ENCODE measurements at places on chromosomes 2 and 18.

DNA sequence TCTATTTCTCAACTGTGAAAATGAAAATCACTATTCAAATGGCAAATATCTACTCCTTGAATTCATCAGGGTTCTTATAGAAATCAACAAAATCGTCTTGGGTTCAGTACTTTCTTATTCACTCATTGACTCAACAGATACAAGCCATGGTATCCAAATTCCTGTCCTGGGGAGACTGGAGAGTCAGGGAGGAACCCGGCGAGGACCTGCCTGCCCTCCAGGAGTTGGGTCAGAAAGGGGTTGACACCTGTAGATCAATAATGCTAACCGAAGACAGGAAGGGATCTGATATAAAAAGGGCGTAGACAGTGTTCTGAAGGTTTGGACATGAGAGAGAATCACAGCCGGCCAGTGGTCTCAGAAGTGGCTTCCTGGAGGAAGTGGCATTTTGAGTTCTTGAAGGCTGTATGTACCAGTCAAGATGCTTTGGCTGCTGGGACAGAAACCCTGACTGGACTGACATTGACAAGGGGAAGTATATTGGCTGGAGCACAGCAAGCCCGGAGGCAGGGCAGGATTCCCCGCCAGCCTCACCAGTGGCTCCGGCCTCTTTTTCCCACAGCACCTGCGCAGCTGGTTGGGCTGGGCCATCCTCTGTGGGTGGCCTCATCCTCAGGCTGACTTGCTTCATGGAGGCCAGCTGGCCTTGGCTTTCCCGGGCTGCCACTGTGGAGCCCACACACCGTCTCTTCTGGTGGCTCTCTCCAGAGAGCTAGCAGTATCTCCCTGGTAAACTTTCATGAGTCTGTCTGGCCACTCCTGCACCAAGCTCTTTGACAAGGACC is 3.0 kb downstream of the LRRFIP1 start:
- DNase-seq, result no peak

DNA sequence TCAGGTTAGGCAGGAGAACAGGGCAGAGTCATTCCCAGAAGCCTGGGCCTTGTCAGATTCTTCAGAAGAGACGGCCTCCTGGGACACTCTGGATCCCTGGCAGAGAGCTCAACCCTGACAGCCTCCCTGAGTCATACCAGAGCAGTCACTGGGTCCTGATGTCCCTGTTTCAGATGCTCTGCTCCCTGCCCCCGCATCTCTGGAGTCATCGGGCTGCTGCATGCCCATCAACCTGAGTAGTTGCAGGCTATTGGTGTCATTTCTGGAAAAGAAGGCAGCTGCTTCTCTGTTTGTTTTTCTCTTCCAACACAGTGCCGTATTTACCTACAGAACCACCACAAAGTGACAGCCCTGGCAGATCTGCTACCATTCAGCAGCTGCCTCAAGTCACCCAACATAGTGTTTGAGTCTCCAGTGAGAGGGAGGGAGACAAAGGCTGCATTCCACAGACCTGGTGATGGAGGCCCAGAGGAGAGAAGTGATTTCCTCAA is 145.1 kb downstream of the B3GNT2 start:
- peak; percentile 12 for DNase-seq

DNA sequence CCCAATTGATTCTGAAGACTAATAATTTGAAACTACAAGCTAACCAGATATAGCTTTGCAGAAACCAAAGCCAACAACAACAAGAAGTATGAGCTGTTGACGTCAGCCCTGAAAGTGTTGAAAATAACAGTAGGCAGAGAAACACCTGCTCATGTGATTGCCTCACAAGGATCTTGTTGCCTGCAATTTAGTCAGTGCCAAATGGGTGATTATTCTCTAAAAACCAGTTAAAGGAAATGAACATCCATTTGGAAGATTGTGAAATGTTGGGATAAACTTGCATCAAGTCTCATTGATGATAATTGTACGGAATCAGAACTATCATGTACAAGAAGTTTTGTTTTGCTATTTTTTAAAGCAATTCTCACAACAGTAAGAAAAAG is 2.8 kb downstream of the CYTIP start:
- DNase-seq, result no peak

GRCh38 chr2:41879235-41879916 is 168.4 kb upstream of the PKDCC start:
- DNase-seq, result no peak

DNA sequence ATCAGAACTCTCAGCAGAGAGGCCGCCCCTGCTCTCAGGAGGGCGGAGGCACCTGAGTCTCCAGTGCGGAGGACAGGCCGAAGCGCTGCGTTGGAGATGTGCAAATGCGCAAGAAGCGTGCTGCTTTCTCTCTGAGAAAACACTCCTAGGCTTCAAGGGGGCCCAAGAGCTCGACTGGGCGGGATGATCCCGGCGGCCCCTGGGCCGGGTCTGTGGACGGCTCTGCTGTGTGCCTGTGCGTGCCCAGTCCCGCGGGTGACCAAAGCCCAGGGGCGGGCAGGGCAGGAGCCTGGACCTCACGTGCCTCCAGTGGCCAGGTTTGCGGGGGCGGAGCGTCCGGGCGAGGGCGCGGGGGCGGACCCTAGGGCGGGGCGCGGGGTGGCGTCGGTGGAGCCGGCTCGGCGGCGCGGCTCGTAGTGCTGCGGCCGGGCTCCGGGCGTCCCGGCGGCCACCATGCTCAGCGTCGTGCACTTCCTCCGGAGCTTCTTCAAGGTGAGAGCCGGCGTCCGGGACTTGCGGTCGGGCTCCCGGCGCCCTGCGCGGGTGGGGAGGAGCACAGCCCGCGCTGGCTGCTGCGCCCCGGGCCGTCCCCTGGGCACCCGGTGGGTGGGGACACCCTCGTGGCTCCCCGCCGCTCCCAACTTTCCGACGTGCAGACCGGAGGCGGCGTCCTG is at the start of gene ARHGEF4:
Gene ARHGEF4, plus strand, starts transcription at position 414 of the 674 bp plus-strand sequence. Its CDS starts 40 bp downstream, at position 454.
- no peak for DNase-seq

GRCh38 chr2:35651688-35652323 is 703.8 kb upstream of the CRIM1 start:
- DNase-seq, result no peak

Data from GM04504 (cell line).